ENCODE measurements at places on chromosomes 3 and 15. TPM values are rescaled to one million over a fixed set of nuclear protein-coding genes. Genes with fewer than 3 reads are reported as not detected.

DNA sequence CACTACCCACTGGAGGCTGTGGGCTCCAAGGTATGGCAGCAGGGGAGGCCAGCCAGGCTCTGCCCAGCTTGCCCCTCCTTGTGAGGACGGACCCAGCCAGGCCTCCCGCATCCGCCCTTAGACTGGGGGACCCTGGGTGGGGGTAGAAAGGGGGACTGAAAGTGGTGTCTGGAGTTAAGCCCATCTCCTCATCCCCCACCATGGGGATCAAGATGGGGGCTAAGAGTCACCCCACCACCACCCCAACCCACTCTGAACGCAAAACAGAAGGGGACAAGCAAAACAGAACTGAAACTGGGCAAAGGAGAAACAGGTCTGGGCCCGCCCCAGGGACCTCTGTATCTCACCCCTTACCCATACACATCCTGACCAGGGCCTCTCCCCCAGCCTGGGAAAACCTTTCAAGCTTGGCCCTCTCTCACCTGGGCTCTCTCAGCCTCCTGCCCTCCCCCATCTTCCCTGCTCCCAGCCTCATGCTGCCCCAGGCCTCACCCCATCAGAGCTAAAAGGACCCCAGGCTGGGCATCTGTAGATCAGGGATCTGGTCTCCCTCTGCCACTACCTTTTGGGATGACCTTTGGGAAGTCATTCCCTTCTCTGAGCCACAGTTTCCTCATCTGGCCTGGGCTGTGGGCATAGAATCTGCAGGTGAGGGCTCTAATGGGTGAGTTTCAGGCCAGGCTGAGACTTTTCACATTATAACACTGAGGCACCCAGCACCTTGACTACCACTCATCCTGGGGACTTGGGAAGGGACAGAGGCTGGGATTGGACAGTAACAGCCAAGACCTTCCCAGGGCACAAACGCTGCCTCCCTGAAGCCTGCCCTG, 30.0 kb upstream of the CYP11A1 start:
- DNase-seq, result peak; percentile 62

GRCh38 chr3:170670504-170670903, 84.6 kb upstream of the SLC7A14 start:
- no peak for DNase-seq

DNA sequence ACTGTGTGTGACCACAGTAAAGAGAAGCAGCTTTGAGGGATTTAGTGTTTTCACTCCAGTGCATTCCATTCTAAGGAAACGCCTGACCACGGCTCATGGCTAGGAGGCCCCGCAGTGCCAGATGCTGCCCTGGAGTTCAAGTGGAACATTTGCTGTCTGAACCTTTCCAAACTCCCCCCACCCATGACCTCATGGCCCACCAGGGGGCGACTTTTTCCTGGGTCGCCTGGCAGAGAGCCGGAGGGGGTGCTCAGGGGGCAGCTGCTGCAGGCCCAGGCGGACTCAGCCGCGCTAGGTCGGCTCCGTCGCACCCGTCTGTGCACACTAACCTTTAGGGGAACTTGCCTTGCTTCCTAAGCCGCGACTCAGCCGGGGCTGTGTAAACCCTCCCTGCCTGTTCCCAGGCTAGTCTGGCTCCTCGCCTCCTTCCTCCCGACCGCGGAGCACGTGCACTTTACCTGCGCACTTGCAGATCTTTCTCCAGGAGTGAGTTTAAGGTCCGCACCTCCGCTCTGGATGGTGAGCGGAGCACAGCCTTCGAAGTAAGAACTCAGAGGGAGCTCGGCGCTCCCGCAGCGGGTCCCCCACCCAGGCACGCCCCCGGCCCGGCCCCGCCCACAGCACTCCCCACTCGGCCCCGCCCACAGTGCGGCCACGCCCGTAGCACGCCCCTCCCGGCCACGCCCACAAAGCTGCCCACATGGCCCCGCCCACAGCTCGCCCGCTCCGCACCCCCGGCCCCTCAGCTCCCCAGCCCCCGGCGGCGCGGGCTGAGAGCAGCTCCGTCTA, at the start of gene OCA2:
OCA2 (minus strand) TSS at position 550 of the 789 bp plus-strand sequence. CDS start 17,441 bp downstream, outside the sequence.
- DNase-seq, result no peak

GRCh38 chr3:113594066-113594465, 61.7 kb downstream of the SIDT1 start:
- DNase-seq, result no peak

DNA sequence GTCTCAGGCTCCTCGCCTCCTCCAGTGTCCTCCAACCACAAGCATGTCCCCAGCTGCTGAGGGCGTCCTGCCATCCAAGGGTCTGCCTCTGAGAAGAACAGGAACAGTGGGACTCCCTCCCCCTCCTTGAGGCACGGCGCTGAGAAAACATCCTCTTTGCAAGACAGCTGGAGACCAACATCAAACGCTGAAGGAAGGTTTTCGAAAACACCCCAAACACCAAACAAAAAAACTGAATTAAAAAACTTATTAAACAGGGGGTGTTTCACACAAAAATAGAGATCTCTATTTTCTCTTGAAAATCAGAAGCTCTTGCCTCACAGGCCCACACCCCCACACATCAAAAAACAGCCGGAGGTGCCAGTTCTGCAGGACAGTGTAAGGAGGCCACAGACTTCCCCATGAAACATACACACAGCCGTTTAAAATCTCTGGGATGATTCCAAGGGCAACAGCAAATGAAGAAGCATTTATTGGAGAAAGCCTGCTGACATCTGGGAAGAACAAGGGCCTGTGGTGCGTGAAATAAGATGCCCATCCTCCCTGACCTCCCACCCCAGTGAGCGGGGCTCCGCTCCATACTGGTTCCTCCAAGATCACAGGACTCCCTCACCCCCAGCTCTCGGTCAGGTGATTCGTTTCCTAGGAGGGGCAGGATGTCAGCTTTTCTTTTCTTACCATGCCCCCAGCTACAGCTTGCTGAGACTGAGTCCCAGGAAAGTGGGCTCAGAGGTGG, 71.3 kb downstream of the NUP210 start:
- no peak for DNase-seq

DNA sequence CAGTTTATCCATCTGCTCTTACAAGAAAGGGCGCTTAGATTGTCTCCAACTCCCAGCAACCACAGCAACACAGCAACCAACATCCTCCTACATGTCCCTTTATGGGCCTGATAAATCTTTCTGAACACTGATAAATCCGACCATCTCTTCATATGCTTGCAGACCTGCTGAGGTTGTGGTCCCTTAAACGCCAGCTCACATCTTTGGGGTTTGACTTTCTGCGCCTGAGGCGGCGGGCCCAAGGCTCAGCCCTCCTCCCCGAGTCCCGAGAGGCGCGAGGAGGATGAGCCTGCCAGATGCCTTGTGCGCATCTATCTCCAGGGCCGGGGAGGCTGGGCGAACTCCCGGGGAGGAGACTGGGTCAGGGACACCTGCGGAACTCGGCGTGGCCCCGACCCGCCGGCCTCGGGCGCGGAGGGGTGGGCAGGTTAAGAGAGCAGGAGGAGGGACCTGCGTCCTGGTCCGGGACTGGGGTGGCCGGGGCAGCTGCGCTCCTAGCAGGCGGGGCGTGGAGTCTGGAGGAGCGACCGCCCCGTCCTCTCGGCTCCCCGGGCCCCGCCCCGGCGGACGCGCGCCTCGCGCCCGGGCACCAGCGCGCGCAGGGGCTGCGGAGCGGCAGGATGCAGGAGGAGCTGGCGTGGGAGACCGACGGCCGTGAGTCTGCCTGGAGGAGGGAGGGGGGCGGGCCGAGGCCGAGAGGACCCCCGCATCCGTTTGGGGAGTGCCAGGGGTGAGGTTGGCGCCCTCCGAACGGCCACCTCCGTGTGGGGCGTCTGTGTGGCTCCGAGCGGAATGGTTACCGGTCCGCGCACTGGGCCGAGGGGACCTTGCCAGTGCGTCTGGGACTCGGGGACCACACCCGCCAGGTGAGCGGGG, at the start of gene ANKDD1A:
ANKDD1A (plus strand) TSS at position 592 of the 876 bp plus-strand sequence; CDS start at position 621, 29 bp downstream.
- DNase-seq, result peak; percentile 57

- DNase-seq, result no peak
Observed at GRCh38 chr3:191889106-191889505, 428.1 kb downstream of the PYDC2 start.

- no peak for DNase-seq
Observed at GRCh38 chr15:92025706-92026270, 172.3 kb downstream of the SLCO3A1 start.

- DNase-seq, result no peak
Observed at GRCh38 chr3:161821591-161821990, 325.0 kb downstream of the OTOL1 start.

GRCh38 chr3:49623071-49623470, 51.1 kb upstream of the APEH start:
- no peak for DNase-seq

GRCh38 chr3:186605078-186605477, 7.8 kb upstream of the AHSG start:
- DNase-seq, result peak; percentile 48

- no peak for DNase-seq
Observed at GRCh38 chr3:7764115-7764514, 737.5 kb upstream of the LMCD1 start.

DNA sequence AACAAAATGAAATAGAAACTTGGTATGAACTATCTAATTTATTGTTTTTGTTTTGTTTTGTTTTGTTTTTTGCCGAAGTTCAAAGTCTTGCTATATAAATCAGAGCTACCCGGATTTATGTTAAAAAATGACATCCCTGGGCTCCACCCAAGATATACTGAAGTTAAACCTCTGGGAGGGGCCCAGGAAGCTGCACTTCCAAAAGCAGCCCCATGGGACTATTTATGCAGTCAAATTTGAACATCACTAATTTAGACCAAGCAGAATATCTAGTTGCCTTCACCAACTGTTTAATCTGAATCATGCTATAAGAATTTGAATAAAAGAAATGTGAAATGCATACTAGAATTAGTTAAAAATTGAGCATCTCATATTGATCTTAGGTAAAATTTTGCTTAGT, 32.2 kb downstream of the PEX5L start:
- DNase-seq, result no peak

- DNase-seq, result peak; percentile 87
Observed at GRCh38 chr3:57596495-57597126, 533 bp downstream of the ARF4 start.

DNA sequence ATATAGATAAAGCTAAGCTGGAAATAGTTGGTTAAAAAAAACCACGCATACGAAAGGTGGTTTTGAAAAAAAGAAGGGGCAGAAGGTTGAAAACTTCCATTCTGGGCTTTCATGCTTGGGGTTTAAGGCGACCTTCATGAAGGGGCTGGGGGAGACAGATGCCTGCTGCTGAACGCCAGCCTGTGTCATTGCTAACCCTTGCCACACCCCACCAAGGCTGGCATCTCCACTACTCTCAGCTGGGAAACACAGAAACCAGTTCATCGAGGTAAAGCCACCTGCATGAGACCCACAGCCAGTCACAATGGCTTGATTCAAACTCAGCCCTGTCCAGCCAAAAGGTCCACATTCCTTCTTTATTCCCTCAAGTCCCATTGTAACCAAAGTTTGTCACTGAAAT, 78.7 kb downstream of the ADAMTS17 start:
- DNase-seq, result no peak

GRCh38 chr15:87753539-87753938, 503.0 kb downstream of the NTRK3 start:
- no peak for DNase-seq

- DNase-seq, result no peak
Observed at GRCh38 chr3:150329408-150329807, 78.7 kb upstream of the TSC22D2 start.

DNA sequence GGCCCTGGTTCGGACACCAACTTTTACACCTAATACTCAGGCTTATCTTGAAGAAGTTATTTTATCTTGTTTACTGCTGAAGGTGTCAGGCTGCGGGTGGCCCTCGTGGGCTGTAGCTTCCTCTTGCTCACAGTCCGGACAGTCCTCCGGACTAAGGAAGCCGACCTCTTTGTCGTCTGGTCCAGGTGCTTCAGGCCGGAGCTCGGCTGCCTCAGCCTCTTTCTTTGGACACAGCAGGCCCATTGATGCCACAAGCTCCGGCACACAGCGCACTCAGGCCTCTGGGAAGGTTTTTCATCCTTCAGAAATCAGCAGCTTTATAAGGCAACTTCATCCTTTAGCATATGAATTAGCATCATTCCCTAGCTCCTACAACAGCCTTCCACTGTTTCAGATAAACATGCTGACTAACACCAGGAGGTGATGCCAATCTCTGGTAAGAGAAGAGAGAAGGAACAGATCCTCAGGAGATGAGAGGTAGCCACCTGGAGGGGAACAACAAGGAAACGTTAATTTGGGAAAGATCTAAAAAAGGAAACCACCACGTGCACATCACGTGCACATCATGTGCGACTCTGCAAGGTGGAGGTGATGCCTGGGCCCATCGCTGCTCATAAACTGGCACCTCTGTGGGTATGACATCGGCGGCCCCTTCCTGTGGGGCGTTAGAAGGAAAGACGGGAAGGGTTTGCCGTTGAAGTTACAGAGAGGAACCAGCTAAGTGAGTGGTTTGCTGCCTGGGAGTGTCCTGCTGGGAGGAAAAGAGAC, 4.4 kb upstream of the CHAC1 start:
- no peak for DNase-seq

DNA sequence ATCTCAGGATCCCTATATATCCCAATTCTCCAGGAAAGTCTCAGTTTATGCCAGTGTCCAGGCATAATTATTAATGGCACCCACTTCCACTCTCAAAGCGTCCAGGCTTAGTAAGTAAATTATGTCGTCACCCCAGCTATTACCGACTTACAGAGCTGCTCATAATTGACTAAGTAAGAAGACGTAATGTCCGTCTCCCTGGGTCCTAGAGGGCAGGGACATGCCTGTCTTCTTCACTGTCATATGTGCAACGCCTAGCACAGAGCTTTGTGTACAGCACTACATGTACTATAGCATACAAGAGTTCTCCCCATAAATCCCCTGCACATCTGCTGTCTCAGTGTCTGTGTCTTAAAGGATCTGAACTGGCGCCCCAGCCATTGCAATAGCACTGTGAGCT, 23.9 kb upstream of the HRH1 start:
- no peak for DNase-seq

Gene ISY1
- 38.2 TPM for total RNA-seq

Gene ARMC8
- 67.5 TPM for total RNA-seq

Gene CCR9
- not detected for total RNA-seq

Gene GALNT15
- not detected for total RNA-seq

Gene ZDHHC19
- total RNA-seq, result not detected

Gene SELENOS
- total RNA-seq, result 51.7 TPM

Gene ATP13A5
- 0.17 TPM for total RNA-seq

Gene ESYT3
- 2.8 TPM for total RNA-seq

Gene CYP19A1
- not detected for total RNA-seq

All from mammary epithelial cell (primary cell).